ENCODE measurements at places on chromosomes 3 and 15.

DNA sequence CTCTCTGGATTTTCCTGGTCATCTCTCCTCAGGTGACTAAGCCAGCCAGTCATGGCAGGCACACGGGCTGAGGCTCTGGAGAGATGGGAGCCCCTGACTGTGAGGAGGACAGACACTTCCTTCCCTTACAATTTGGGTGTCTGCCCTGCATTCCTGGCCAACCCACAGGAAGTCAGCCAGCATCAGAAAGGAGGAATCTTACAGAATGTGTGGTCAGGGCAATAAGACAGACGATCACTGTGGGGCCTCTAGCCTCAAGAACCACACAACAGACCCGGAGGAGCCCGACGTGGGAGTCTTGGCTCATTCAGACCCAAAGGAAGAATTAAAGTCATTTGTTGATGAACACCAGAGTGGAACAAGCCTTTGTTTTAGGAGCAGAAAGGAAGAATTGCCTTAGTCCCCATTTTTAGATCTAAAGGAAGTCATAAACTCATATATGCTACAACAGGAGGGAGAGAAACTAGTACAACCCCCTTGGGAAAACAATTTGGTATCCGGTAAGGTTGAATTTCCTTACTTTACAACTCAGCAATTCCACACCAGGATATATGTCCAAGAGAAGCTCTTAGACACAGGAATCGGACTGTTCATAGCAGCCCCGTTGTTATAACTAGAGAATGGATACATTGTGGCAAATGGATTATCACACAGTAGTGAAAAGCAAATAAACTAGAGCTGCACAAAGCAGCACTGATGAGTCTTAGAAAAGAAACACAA is 62.2 kb downstream of the ABTB1 start:
- no peak for DNase-seq

DNA sequence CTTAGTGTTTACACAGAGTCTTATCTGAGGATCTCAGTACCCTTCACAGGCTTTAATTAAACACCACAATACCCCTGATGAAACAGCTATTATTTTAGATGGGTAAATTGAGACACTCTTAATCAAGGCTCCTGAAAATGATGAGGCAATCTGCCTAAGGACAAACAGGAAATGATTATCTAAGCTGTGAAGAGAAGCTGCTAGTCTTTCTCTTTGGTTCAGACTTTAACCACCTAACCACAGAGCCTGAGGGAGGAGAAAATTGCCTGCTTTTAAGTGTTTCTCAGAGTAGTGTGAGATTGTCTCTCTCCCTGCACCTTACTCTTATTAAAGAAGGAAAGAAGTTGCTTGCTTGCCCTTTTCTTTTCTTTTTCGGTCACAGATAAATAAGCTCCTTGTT is 364.3 kb upstream of the ADAMTS9 start:
- DNase-seq = no peak

- DNase-seq = no peak
Measured at GRCh38 chr3:184399410-184399809, 19.6 kb downstream of the CHRD start.

- no peak for DNase-seq
Measured at GRCh38 chr3:47847260-47847659, 44.3 kb downstream of the DHX30 start.

GRCh38 chr3:80533553-80533952 is 765.8 kb upstream of the ROBO1 start:
- DNase-seq = no peak

- DNase-seq = no peak
Measured at GRCh38 chr15:48437178-48437577, 105.9 kb downstream of the DUT start.

GRCh38 chr3:127392156-127392490 is 104.3 kb upstream of the PRR20G start:
- DNase-seq = no peak

- DNase-seq = no peak
Measured at GRCh38 chr3:89239774-89240173, 132.4 kb downstream of the EPHA3 start.

- DNase-seq = no peak
Measured at GRCh38 chr15:85623315-85624049, 171.2 kb downstream of the KLHL25 start.

DNA sequence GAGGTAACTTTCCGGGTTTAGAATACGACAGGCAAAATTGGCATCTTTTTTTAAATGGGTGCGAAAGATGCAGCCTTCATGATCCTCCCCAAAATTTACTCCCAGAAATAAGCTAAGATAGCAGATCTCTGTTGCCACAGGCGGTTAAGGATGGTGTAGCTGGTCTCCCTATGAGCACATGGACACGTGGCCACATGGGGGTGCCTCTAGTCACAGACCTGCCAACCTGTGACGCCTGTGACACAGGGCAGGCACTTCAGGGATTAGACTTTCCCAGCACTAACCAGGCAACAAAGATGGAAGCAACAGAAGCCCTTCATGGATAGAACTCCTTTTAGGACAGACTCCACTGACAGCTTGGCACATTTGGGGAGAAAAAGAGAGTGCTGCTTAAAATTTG is 320.3 kb downstream of the THSD4 start:
- DNase-seq = no peak

DNA sequence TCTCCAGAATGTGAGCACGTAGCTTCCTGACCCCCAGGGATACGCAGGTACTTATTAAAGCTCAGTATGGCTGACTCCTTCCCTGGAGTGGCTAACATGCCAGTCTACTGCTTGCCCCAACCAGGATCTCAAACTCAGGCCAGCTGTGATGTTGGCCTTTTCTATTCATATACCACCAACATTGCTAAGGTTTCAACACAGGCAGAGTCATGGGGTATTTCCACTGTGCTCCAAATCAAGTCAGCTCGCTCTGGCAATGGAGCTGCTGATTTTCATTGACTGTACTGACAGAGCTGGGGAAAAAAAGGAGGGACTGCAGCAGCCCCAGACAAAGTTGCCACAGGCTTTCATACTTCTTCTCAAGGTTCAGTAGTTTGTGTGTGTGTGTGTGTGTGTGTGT is 87.0 kb downstream of the CFAP20DC start:
- no peak for DNase-seq

DNA sequence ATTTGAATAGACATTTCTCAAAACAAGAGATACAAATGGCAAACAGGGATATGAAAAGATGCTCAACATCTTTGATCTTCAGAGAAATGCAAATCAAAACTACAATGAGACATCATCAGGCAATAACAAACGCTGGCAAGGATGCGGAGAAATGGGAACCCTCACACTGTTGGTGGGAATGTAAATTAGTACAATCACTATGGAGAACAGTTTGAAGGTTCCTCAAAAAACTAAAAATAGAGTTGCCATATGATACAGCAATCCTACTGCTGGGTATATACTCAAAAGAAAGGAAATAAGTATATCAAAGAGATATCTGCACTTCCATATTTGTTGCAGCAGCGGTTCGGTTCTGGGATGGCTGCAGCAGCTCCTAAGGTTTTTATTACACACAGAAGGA is 16.8 kb upstream of the LARS2 start:
- no peak for DNase-seq

- DNase-seq = no peak
Measured at GRCh38 chr3:14154276-14154675, 24.1 kb downstream of the XPC start.

DNA sequence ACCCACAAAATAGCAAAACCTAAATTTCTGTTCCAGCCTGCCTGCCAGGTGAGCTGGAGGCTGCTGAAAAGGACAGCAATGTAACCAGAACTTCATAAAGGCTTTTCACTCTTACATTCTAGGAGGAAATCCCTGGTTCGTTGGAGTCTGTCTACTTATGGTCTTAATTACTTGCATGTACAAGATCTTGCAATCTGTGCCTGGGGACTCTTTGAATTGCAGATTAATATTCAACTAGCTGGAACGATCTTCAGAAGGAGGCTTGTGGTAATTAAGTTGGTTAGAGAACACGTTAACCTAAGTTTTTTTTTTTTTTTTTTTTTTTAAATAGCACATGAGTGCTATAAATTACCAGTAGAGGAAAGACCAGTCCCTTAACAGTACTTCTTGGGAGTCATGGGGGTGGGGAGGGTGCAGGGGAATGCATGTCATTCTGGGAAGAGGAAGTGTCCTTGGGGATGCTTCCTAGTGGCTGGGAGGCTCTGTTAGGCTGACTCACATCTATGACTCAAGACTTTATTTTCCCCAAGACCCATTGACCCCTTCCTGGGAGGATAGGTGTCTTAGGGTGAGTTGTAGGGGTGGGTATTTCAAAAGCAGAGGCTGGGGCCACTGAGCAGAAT is 139.8 kb downstream of the RAB11A start:
- no peak for DNase-seq

- no peak for DNase-seq
Measured at GRCh38 chr3:122077293-122078234, 22.4 kb downstream of the CD86 start.

DNA sequence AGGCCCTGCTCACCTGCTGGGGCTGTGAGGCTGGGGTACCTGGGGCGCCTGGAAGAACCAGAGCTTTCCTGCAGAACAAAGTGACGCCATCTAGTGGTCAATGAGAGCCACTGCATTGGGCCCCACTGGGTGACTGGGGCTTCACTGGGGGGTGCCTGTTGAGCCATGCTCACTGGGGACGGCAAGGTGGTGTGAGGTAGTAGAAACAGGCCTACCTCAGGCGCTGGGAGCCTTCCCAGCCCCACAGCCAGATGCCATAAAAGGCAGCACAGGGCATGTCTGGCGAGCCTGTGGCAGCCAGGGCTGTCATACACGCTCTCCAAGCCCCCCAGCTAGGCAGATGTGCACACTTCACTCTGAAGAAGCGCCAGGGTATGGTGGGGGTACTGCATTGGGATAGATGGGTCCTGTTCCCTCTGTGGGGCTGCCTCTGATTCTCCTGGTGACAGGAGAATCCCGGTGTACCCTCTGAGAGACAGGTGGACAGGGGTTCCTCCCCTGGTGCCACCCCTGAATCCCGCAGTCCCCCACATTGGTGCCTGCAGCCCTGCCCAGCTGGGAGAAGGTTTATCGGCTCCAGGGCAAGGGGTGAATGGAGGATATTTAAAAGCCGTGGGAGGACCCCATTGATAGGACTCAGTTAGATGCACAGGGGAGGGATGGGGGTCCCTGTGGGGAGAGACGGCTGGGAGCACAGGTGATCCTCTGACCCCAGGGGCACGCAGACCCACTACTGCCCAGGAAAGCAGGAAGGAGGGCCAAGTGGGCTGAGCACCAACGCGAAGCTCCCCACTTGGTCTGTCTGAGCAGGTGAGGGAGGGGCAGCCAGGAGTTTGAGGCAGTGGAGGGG is 178.8 kb downstream of the NSMCE3 start:
- peak; percentile 29 for DNase-seq

GRCh38 chr3:188581365-188581764 is 427.4 kb downstream of the LPP start:
- DNase-seq = no peak

DNA sequence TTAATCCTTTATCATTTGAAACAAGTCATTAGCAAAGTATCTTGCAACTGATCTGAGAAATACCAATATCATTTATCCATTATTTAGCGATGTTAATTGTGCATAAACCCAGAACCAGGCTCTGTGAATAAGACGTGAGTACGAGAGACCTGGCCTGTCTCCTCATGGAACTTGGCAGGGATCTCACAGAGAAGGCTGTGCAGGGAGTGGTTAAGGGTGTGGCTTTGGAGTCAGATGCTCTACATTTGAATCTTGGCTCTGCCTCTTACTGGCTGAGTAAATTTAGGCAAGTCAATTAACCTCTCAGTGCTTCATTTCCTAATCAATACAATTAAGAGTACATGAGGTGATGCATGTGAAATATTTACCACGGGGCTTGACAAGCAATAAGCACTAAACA is 39.9 kb upstream of the TBL1XR1 start:
- no peak for DNase-seq

GRCh38 chr15:100860829-100861510 is 18.7 kb upstream of the ALDH1A3 start:
- no peak for DNase-seq

GRCh38 chr15:41417418-41418195 is 712 bp downstream of the RTF1 start:
- DNase-seq = peak; percentile 26

DNA sequence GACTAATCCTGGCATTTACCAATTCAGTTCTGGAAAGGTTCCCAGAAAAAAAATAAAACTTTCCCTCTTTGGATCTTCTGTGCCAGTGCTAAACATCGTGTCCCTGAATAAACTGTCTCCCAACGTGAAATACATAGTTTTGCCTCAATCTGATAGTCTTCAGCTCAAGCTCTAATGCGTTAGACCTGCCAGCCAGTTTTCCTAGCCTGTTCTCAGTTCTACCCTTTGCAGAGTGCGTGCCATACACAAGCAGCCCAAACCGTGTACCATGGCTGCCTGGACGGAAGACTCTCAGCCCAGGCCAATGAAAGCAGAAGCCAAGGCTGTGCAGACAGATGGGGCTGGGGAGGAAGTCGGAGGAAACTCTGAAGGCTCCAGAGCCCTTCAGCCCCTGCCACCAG is 11.4 kb upstream of the OCA2 start:
- no peak for DNase-seq

DNA sequence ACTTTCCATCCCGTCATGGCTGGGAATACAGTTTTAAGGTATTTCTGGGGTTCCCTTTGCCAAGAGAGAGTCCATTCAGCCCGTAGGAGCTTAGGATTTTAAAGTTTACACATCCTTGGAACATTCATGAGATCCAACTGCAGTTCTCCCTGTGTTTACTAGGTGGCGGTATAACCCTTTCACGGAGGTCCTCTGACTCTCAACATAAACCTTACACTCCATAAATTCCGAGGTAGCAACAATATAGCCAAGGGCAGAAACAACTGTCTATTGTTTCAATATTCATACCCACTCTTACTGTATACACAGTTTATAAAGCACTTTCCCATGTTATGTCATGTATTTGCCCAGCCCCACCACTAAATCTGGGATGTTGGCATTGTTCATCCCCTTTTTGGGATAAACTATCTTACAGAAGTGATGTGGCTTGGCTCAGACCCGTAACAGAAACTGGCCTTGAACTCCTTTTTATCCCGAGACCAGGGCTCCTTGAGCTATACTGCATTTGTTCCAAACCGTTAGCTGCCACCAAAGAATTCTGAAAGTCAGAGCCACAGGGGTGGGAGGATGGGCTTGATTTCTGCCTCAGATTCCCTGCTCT is 69.2 kb upstream of the COL6A5 start:
- DNase-seq = no peak

DNA sequence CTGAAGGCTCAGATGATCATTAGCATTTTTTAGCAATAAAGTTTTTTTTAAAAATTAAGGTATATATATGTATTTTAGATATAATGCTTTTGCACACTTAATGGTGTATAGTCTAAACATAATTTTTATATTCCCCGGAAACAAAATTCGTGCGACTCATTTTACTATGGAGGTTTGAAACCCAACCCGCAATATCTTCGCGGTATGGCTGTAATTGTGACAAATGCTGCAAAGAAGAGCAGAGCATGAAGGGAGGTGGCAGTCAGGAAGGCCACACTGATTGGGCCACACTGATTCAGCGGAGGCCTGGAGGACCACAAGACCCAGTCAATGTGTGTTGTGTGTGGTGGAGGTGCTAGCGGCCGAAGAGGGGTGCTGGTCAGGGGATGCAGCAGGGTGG is 4.5 kb upstream of the CYP8B1 start:
- DNase-seq = no peak

GRCh38 chr3:197339841-197340520 is 41.6 kb upstream of the DLG1 start:
- DNase-seq = no peak

GRCh38 chr3:194672876-194673275 is 885 bp upstream of the LSG1 start:
- no peak for DNase-seq

Data from stimulated activated CD4-positive, alpha-beta T cell treated with anti-CD3 and anti-CD28 coated beads, Interleukin-12 subunit alpha, Interleukin-12 subunit beta, amount 100 ng/mL, for 4 hours (primary cell).